Endothelial cell (in vitro differentiated cells): ENCODE measurements at places on chromosomes 1 and 21.

- DNase-seq, result no peak
These were observed 2.9 kb downstream of the LHX8 start for GRCh38 chr1:75136921-75137641.

DNA sequence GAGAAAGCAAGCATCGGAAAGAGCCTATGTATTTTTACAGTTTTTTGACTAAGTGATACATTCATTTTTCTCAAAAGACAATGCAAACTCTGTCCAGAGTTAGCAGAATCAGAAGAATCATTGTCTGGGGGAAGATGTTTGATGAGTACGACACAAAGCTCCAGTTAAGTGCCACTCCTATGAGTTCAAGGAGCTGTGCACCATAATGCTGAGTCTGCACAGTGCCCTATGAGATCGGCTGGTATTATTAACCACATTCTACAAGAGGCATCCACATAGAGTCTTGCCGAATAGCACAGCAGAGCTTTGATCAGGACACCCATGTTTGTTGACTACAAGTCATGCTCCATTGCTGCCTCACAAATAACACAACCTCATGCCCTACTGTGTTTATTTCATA is 54.9 kb upstream of the RAP1GAP start:
- DNase-seq, result no peak

DNA sequence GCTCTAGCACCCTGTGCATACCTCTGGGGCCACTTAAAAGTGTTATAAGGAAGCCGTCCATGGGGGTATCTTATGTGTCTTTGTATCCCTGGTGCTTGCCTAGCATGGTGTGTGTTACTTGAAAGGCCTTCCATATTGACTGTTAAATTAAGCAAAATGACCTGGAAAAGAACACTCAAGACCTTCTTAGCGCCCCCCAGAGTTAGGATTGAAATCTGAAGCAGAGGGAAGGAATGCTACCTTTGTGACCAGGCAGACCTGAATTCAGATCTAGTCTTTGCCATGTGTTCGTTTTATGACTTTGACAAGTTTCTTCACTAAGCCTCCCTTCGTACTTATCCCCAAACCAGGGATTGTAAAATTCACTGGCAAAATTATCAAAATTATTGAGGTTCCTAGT is 59.9 kb downstream of the SLC22A15 start:
- no peak for DNase-seq

DNA sequence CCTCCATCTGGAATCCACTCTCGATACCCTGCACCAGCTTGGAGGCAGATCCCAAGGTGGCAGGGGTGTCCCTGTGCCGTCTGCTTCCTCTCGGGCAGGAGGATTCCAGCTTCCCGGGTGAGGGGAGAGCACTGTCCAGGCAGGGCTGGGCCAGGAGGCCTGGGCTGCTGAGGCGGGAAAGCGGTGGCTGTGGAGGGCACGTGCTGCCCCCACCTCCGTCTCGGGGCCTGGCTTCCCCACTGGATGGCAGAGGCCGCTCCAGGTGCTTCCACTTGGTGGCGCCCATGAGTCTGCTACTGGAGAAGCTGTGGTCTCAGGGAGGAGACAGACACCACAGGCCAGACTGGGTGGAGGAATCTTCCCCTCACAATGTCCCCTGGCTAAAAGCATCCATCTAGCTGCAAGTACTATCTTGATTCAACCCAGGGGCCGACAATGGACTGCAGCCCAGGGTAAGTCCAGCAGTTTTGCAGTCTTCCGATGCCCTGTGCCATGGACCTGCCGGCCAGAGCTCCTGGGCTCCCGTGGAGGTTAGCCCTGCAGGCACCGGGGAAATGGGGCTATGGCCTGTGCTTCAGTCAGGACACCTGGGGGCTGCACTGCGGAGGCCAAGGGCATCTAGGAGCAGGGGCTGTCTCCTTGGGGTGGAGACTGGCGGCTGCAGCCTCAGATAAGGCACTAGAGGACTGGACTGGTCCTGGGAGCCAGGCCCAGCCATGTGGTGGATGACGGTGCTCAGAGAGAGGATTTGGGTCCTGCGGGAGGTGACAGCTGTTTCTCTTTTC is 41.3 kb upstream of the EIF4G3 start:
- DNase-seq, result peak; percentile 80

DNA sequence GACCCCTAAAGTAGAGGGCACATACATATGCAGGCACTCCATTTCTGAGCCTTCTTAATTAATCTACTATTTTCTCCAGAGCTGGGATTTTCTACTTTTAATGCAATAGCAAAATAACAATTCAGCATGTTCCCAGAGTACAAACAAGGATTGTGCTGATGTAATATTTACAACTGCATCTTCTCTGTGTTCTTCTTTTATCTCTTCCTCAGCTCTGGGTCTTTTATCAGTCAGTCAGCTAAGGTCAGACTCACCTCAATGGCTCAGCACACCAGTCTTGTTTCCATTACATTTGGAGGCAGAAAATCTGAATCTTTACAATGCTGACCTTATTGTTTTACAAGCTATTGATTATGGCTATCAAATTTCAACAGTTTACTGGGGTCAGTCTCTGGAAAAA is 323.3 kb upstream of the NR5A2 start:
- no peak for DNase-seq

- DNase-seq, result no peak
These were observed 3.9 kb upstream of the CLCA1 start for GRCh38 chr1:86464819-86465218.

DNA sequence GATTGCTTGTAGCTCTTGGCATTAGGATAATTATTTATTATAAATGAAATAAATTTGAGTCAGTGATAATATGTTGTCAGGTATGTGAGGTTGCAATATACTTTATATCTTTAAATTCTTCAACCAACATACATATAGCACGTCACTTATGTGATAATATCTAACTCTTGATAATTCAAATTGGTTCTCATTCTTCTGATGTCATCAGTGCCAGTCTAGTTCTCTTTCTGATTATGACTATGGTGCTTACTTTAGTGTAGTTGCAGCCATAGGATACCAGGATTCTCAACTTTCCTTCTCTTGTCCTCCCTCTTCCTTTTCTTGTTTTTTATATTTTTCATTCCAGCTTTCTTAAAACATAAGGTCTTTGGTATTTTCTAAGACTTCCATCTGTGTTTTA is 34.8 kb upstream of the ATP6V1G3 start:
- no peak for DNase-seq

DNA sequence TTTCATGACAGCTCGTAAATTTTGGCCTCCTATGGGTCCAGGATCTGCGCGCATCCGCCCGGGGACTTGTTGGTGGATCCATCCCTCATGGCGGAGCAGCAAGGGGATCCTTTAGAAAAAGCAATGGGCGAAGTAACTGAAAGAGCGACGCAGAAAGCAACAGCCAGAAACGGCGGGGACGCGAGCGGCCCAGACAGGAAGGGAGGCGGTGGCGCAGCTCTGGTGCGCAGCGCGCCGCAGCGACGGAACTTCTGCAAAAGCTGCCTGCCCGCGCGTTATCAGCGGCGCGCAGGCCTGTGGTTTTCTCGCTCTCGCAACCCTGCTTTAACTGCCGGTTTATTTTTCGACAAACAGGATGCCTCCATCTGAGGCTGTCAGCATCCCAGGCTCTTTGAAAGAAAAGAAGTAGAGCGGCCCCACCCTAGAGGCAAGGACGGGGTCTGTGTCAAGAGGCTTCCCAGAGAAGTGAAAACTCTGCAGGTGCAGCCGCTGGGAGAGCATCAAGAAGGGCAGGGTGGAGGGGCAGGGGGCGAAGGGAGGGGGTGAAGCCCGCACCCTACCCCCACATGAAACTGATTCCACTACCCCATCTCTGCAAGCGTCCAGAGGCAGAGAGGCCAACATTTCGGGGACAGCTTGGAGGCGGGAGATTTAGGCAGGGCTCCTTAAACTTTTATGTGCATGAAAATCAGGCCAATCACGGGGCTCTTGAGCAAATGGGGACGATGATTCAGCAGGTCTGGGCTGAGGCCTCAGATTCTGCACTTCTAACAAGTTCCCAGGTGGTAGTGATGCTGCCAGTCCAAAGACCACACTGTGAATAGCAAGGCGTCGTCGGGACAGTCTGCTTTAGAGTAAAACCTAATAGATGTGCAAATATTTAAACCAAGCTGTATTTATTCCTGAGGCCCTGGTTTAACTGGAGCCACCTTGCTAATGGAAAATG is 22.2 kb downstream of the RUNX1 start:
- DNase-seq, result peak; percentile 75

DNA sequence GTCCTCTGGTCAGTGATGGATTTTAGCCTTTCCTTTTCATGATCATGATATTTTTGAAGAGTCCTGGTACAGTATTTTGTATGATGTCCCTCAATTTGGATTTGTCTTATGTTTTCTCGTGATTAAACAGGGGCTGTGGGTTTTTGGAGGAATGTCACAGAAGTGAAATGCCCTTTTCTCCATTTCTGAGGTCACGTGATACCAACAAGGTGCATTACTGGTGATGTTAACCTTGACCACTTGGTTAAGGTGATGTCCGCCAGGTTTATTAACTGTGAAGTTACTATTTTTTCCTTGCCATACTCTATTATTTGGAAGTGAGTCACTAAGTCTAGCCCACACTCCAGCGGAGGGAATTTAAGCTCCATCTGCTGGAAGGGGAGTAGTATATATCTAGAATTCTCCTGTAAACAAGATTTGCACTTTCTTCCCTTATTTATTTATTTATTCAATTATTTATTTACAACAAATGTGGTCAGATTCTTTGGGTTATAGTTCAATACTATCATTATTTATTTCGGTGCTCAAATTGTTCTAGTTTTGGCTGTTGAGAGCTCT is 123.4 kb downstream of the HIVEP3 start:
- no peak for DNase-seq

GRCh38 chr1:103513711-103514110 is 11.8 kb upstream of the RNPC3 start:
- DNase-seq, result no peak

GRCh38 chr1:145918144-145918991 is at the start of gene PEX11B:
Gene PEX11B (minus strand): TSS chr1:145918717. CDS start chr1:145918688, 29 bp downstream.
- DNase-seq, result peak; percentile 85

GRCh38 chr1:186326009-186326408 is 49.0 kb downstream of the TPR start:
- DNase-seq, result no peak

DNA sequence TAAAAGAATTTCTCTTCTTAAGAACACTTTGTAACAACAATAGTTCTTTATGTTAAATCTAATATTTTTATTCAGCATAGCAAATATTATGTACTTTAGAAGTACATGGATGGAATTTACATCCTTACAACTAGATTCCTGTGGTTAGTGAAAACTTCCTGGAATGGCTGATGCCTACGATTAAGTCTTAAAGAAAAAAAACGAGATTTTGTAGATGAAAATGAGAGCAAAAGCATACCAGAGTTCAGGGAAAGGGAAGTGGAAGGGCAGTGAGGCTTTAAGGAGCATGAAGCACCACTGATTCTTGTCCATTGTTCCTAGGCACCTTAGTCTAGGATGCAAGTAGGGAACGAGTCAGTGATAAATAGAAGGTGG is 26.7 kb downstream of the CFH start:
- no peak for DNase-seq

DNA sequence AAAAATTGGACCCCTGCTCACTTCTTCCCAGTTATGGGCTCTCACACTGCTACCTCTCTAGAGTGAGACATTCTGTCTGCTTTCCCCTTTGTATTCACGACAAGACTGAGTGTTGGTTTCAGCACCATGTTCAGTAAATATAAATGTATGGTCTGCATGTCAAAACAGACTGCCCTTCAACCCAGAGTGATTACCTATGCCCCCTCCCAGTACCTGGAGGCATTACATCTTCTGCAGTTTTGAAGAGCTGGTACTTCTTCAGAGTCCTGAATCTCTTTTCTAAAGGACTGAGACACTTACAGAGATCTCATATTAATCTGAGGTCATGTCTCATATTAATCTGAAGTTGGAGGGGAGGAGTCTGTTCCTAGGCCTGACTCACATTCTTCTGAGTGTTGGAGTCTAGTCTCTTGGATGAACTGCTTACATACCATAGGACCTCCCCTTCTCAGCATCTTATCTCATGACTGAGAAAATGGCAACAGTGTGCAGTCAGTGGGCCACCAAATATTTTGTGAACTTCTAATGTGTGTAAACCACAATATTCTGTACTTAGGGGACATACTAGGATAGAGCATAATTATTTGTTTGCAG is 80.3 kb downstream of the RGL1 start:
- DNase-seq, result no peak

- DNase-seq, result no peak
These were observed 248.0 kb upstream of the FOXD3 start for GRCh38 chr1:63074321-63074720.

- no peak for DNase-seq
These were observed 796.7 kb upstream of the ADGRL2 start for GRCh38 chr1:81004011-81004410.

- no peak for DNase-seq
These were observed 25.7 kb upstream of the GNG4 start for GRCh38 chr1:235675152-235675890.

- no peak for DNase-seq
These were observed 11.4 kb downstream of the VWA5B1 start for GRCh38 chr1:20302108-20302471.

DNA sequence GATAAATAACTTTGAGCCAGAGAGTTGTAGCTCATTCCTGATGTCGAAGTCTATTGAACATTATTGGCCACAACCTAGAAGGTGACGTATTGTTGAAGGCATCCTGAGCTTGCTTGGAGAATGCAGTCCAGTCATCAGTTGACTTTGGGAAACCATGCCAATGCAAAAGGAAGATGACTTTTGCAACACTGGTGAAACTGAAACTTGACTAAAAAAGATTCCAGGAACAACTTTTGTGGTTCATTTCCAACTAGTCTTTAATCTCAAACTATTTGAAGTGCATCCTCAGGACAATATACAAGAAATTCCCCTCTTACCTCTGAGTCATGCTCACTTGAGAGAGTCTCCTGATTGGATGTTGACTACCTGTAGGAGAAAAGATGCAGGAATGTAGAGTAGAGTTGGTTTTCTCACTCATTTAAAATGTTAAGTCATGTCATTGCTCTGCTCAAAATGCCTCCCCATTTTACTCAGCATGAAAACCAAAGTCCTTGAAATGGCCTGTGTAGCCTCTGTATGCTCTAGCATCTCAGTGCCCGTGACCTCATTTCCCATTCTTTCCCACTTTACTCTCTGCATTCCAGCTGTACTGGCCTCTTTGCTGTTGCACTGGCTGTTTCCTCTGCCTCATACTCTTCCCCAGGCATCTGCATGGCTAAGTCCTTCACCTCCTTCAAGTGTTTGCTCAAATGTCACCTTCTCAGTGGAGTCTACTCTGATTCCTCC is 24.4 kb upstream of the LEPR start:
- no peak for DNase-seq

- DNase-seq, result no peak
These were observed 574.0 kb downstream of the KCNT2 start for GRCh38 chr1:196034080-196034706.

DNA sequence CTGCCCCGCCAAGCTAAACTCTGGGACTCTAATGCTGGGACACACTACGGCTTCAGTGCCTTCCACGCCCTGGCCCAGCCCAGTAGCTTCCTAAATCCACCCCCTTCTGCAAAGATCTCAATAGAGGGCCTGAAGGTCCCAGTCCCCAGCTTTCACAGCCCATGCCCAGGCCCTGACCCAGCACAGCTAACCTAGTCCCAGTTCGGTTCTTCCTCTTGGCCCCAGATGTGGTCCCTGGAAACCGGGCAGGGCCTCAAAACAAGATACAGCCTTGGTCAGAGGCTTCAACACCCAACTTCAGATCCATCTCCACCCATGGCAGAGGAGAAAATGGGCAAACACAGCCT is 646 bp upstream of the PDZK1IP1 start:
- no peak for DNase-seq

- DNase-seq, result no peak
These were observed 24.7 kb upstream of the KDM4A start for GRCh38 chr1:43625063-43625780.

GRCh38 chr1:228853637-228854036 is 118.4 kb downstream of the RHOU start:
- DNase-seq, result no peak

GRCh38 chr1:25037174-25038074 is 107.3 kb upstream of the RUNX3 start:
- peak; percentile 67 for DNase-seq
